NCI-H446 (cell line): ENCODE measurements at places on chromosomes 1 and 21.

GRCh38 chr1:199856216-199856780 is 171.2 kb upstream of the NR5A2 start:
- no peak for DNase-seq

DNA sequence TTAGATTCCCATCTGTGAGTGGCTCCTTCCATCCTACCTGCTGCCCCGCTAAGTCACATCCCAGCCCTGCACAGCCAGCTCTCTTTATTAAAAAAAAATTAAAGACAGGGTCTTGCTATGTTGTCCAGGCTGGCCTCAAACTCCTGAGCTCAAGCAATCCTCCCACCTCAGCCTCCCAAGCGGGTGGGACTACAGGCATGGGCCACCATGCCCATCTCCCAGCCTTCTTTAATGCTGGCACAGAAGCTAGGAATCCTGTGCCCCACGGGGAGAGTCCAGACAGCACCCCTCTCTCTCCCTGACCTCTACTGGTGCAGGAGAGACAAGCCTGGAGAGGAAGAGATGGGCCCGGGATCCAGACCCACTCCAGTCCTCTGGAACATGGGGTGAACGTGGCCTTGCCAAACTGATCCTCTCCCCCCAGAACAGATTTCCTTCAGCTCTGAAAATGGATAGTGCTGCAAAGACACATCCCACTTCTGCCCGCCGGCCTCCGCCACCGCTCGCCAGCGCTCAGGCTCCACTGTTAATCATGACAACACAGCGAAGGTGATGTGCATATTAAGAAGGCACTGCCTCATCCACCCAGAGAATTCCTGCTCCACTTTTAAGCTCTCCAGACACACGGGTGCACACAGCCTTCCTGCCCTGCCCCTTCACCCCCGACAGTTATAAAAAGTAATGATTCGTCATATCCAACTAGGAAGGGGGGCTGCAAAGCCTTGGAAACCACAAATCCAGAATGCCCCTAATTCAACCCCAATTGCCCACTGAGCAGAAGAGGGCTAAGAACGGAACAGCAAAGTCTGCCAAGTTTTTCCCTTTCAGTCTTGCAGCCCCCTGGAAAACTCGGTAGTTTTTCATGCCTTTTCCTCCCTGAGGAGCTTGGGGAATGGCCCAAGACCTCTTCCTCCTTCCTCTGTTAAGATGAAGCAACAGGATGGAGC is 68.1 kb downstream of the MRPL37 start:
- no peak for DNase-seq

DNA sequence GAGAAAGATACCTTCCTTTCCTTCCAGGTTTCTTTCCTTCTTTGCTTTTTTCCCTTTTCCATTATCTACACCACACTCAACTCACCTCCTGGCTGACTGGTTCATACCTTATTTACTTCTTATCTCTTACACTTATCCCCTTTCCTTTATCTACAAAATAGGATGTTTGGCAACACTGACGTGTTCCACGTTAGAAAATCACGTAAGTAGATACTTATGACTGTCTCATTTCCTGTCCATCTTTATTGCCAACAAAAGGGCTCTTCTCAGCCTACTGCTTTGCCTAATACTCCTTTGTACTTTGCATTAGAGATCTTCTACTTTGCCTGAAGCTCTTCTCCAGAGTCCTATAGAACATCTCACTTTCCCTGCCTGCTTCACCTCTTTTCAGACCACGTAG is 25.1 kb downstream of the SYNJ1 start:
- no peak for DNase-seq

DNA sequence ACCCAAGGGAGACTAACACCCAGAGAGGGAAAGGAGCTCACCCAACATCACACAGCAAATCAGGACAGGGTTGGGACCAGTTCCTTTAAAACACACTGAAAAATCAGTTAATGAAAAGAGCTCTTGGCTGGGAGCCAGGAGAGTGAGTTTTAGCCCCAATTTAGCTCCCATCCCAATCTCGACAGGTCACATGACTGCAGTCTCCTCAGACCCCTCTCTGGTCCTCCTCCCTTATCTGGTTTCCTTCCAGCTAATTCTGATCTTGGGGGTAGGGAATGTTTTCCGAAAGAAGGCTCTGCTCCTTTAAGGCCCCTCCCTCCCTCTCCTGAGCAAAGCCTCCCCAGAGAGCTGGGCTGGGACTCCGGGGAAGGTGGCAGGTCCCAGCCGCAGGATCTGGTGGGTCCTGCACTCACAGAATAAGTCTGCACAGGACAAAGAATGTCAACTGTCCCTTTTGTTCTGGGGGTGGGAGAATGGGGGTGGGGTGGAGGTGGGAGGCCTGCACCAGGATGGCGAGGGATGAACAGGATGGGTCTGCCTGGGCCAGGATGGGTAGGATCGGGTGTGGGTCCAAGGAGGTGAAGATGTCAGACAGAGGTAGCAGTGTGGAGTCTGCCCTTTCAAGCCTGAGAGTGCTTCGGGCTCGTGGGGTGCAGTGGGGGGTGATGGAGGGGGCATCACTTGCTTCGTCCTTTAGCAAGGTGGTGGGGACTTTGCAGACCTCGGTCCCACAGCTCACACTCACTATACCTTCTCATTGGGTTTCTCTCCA is 57.3 kb upstream of the SSBP3 start:
- no peak for DNase-seq

GRCh38 chr1:202597090-202597761 is 113.0 kb downstream of the SYT2 start:
- no peak for DNase-seq

- DNase-seq, result peak; percentile 7
Measured at GRCh38 chr1:192805832-192806323, 3.0 kb upstream of the RGS2 start.

GRCh38 chr1:89198081-89198480 is 661 bp downstream of the GBP4 start:
- DNase-seq, result no peak

DNA sequence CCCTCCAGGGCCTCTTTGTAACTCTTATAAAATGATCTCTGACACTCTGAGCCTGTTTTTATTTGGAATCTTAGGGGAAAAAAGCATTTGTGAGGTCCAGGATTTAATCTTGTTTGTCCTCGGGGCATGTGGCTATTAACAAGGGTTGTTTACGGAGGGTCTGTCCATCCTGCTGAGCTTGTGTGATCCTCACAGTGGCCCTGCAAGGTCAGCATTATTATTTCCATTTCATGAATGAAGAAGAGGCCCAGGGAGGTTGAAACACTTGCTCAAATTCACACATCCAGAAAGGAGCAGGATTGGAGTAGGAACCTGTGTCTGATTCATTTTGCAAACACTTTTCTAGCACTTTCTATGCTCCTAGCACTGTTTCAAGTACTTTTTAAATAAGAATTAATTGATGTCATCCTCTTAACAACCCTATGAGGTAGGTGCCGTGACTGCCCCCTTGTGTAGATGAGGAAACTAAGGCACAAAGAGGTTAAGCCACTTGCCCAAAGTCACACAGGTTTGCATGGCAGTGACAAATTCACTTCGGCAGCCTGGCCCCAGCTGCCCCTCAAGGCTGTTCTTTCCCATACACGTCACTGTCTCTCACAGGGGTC is 178.9 kb downstream of the MIS18A start:
- DNase-seq, result no peak

DNA sequence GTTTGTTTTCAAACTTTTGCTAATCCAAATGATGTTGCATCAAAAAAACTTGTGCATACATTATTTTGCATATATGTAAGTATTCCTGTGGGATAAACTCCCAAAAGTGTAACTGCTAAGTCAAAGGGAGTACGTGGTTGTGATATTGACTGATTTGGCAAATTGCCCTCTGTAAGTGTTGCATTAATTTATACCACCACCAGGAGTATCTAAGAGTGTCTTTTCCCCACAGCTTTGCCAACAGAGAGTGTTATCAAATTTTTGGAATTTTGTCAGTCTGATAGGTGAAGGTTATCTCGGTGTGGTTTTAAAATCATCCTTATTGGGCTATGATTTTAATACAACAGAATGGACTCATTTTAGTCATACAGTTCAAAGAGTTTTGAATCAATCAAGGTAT is 30.1 kb upstream of the PARP1 start:
- peak; percentile 45 for DNase-seq

DNA sequence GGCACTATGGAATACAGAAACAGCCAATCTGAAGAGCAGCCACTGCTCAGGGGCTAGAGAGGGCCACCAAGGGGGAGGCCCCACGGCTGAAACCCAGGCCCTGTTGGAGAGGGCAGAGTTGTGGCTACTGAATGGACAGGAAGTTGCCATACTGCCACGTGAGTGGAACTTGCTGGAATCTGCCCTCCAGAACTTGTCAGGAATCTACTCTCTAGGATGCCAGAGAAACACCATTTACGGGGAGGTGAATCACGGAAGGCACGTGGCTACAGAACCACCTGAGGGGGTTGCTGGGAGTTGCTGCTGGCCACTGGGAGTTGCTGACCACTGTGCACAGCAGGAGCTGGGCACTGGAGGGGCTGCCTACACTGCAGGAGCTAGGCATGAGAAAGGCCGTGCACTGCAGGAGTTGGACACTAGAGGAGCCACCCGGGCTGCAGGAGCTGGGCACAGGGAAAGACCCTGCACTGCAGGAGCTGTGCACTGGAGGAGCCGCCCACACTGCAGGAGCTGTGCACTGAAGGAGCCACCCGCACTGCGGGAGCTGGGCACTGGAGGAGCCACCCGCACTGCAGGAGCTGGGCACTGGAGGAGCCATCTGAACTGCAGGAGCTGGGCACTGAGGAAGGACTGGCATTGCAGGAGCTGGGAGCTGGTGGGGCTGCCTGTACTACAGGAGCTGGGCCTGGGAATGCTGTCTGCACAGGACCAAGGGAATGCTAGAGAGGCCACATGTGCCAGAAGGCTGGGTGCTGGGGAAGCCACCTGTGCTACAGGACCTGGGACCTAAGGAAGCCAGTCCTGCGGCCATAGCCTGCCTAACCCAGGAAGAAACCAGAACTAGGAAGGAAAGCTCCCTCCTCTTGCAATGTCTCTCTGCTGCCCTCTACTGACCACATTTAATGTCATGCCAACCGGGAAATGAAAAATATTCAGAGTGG is 343.4 kb downstream of the MATN1 start:
- DNase-seq, result peak; percentile 63

DNA sequence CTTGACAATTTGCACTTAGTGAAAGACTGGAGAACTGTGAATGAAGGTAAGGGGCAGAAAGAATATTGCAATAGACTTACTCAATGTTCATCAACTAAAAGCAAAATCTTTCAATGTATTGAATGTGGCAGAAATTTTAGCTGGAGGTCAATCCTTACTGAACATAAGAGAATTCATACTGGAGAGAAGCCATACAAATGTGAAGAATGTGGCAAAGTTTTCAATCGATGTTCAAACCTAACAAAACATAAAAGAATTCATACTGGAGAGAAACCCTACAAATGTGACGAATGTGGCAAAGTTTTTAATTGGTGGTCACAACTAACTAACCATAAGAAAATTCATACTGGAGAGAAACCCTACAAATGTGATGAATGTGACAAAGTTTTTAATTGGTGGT is 80.7 kb downstream of the JMJD4 start:
- DNase-seq, result no peak

DNA sequence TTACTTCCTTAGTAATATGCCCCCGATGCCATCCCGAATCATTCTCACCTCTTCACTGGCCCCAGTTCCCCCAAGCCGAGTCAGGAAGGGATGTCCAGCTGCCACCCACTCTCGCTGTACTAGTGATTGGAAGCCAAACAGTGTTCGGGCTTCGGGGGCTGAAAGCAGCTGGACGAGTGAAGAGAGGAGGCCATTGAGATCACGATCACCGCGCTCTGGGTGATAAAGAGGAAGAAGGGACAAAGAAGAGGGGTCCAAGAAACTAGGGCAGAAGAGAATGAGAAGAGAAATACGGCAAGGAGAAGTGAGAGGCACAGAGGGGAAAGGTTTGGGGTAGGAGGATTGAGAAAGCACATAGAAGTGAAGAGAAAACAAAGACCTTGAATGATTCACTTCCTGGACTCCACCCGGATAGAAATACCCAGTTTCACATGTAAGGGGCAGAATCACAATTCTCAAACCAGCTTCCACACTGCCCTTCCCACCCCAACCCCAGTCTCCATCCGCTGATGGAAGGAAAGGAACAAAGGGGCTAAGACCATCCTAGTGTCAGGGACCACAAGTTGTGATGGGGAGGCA is 3.7 kb upstream of the SF3B4 start:
- no peak for DNase-seq

GRCh38 chr1:235366286-235366685 is 941 bp upstream of the TBCE start:
- DNase-seq, result no peak

- no peak for DNase-seq
Measured at GRCh38 chr1:175356727-175357126, 164.2 kb upstream of the KIAA0040 start.

- no peak for DNase-seq
Measured at GRCh38 chr1:81190003-81190402, 610.7 kb upstream of the ADGRL2 start.

GRCh38 chr21:45530423-45531113 is 11.7 kb downstream of the SLC19A1 start:
- DNase-seq, result no peak
